ENCODE measurements at places on chromosomes 13 and 19. TPM values are rescaled to one million over a fixed set of nuclear protein-coding genes. Genes with fewer than 3 reads are reported as not detected.

GRCh38 chr13:50357586-50358118, 342.4 kb downstream of the KCNRG start:
- DNase-seq, result peak; percentile 61

MBD3L2B gene
- total RNA-seq, result not detected

JAK3 gene
- not detected for total RNA-seq

- DNase-seq, result no peak
Measured at GRCh38 chr13:20414546-20415305, 110.9 kb downstream of the CRYL1 start.

DNA sequence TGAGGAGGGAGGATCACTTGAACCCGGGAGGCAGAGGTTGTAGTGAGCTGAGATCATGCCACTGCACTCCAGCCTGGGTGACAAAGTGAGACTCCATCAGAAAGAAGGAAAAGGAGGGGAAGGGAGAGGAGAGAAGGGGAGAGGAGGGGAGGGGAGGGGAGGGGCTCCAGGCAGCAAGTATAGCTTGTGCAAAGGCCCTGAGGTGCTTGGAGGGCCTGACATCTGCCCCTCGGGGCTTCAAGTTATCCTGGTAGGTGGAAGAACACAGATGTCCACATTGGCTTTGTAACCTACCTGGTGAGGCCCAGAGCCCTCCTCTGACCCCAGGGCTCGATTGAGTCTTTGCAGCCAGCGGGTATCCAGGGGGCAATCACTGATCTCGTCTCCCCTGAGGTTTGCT, 11.5 kb upstream of the ZNRF4 start:
- no peak for DNase-seq

GRCh38 chr19:55673465-55673864, 1.6 kb upstream of the EPN1 start:
- no peak for DNase-seq

CCL25 gene
- not detected for total RNA-seq

DNA sequence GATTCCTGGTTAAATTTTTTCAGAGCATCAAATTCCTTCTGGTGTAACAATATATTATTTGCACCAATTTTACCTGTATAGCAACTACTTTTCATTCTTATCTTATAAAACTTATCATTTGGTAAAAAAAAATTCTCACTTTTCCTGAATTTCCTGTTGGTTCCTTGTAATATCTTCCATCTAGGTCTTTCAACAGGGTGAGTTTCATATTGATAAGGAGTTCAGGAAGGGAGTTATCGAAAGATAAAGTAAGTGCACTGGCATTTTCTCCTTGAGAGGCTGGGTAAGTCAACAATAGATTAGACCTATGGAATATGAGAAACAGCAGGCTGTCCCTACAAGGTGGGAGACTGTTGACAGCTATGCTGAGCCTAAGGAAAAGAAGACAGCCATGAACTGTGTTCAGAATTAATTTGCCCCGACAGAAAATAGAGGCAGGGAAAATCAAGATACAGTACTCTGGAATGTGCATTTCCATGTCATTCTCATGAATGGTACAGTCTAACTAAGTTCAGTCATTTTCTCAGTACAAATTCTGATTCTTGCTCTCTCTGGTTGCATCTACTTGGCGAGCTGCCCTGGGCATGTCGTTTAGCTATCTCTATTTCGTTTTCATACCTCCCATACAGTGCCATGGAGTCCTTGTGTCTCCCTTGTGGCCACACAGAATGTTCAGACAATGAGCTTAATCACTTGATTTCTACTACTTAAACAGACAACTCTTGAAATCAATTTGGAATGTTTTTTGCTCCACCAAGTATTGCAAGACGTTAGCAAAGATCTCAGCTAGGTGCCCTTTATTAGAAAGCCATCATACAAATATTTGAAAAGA, 9.9 kb downstream of the IGFL1 start:
- no peak for DNase-seq

GRCh38 chr19:17327068-17327653, 7.5 kb downstream of the ANO8 start:
- no peak for DNase-seq

- peak; percentile 44 for DNase-seq
Measured at GRCh38 chr19:29714953-29715700, at the start of gene C19orf12. Gene C19orf12 (minus strand): TSS chr19:29715261. CDS start chr19:29708413, 6,848 bp downstream.

CACNG6 gene
- total RNA-seq, result not detected

SERPINE3 gene
- total RNA-seq, result not detected

DNA sequence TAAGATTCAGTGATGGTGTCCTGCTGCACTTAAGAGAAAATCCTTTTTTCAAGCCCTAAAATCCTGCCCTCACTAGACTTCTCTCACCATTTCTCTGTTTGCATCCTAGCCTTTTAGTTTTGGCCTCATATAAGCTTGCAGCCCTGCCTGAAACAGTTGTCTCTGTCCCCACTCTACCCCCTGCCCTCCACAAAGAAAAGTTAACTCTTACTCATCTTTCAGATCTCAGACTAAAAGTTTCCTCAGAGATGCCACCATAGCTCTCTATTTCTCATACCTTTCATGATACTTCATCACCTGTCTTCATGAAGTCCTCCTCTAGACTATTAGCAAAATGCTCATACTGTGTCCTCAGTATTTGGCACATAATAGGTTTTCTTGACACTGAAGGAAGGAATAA, 33.1 kb downstream of the ITM2B start:
- DNase-seq, result no peak

DNA sequence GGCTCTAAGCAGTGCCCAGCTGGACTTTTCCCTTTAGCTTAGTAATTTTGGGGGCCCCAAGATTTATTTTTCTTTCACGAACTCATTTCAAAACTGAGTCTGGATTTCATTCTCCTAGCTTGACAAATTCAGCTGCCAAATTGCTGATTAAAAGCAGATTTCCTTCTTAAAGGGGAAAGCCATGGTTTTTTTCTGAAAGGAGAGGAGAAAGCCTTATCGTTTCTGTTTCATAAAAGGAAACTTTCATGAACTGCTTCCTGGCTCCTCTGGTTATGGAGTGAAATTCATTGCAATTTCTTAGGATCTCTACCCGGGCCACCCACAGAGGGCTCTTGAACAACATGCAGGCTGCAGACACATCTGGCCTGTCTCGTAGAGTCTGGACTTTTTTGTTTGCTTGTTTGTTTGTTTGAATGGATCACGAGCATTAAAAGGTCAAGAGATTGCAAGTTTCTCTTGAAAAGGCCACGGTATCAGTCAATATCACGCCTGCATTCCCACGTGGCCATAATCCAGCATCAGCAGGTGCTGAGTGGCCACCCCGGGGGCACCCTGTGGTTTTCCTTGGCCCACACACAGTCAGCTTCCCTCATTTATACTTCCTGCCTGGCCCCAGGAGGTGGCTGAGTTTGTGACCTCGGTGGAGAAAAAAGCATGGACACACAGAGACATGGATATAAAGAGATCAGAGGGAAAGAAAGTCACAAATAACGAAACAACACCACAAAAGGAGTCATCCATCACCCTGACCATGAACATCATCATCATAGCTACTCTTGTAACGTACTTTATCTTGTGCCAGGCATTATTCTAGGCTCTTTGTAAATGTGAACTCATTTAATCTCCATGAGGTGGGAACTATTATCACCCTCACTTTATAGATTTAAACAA, 10.5 kb upstream of the KLK4 start:
- no peak for DNase-seq

DNA sequence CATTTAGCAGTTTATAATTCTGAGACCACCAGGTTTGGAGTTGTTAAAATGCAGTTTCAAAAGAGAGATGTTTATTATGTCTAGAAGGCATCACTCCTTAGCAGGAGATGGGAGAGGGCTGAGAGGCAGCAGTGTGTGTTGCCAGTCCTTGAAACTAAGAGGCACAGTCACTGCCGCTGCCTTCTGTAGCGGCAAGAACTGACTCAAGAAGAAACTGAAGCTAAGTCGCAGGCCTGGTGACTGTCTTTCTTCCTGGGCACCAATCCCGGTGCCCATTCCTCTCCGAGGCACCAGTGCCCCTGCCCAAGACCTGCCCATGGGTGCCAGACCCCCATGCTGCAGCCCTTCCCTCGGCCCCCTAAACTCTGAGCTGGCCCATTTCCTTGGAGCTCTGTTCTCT, 20.1 kb downstream of the N4BP2L1 start:
- no peak for DNase-seq

GRCh38 chr13:26255115-26255514, 1.2 kb downstream of the CDK8 start:
- DNase-seq, result no peak

- no peak for DNase-seq
Measured at GRCh38 chr13:21219036-21219381, 42.6 kb downstream of the MRPL57 start.

GRCh38 chr19:1970003-1970805, 29.2 kb downstream of the CSNK1G2 start:
- DNase-seq, result peak; percentile 40

- DNase-seq, result no peak
Measured at GRCh38 chr19:41937525-41938468, 9.5 kb upstream of the ERFL start.

- DNase-seq, result no peak
Measured at GRCh38 chr19:12782174-12782423, 6.7 kb upstream of the HOOK2 start.

- no peak for DNase-seq
Measured at GRCh38 chr13:71829547-71829946, 37.5 kb downstream of the DACH1 start.

Measured in MCF 10A (cell line).